ENCODE measurements at places on chromosomes 4 and X. TPM values are rescaled to one million over a fixed set of nuclear protein-coding genes. Genes with fewer than 3 reads are reported as not detected.
A peak's percentile ranks its signal among the peaks of the same experiment; 100 is the strongest.

Gene WAS
- total RNA-seq: 81.6 TPM

DNA sequence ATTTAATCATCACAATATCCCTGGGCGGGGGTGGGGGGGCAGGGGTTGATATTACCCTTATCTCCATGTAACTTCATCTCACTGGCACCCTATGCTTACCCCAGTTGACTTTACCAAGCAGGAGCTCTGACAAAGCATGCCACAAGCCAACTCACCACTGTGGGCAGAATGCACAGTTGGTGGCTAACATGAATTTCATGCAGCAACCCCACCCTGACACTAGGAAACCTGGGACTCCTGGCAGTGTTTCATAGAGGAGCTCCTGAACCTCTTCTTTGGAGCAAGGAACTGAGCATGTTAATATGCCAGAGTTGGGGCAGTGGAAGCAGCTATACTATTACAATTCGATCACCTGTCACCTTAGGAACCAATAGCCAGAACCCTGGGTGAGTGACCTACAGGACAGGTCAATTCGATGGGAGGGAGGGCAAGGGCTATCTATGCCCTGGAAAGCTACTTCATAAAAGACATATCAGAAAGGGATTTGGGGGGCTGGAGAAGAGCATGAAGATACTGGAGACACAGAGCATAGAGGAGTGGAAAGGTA is 97.2 kb upstream of the ACSL4 start:
- DNase-seq: no peak

GRCh38 chr4:172938072-172938829 is 230.4 kb upstream of the GALNT7 start:
- no peak for DNase-seq

- no peak for DNase-seq
Observed at GRCh38 chr4:185591679-185592141, 56.4 kb upstream of the PDLIM3 start.

DNA sequence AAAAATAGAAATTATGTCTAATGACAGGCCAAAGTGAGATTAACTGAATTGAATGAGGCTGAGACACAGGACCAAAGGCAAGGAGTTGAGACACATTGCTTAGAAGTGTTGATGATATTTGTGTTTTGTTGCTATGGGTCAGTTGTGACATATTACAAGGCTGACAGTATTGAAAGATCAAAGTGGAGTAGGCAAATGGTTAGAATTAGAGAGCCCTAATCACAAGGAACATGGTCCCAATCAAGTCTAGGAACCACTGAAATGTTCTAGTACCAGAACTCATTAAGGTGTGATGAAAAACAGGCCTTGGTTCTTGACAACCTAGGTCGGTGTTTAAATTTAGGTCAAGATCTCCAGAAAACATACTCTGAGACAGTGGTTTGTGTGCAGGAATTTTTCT is 896.3 kb upstream of the HS3ST1 start:
- no peak for DNase-seq

- no peak for DNase-seq
Observed at GRCh38 chr4:76272073-76272472, 20.6 kb downstream of the FAM47E start.

GRCh38 chrX:53441531-53442321 is 7.6 kb upstream of the HSD17B10 start:
- DNase-seq: peak; percentile 73

DNA sequence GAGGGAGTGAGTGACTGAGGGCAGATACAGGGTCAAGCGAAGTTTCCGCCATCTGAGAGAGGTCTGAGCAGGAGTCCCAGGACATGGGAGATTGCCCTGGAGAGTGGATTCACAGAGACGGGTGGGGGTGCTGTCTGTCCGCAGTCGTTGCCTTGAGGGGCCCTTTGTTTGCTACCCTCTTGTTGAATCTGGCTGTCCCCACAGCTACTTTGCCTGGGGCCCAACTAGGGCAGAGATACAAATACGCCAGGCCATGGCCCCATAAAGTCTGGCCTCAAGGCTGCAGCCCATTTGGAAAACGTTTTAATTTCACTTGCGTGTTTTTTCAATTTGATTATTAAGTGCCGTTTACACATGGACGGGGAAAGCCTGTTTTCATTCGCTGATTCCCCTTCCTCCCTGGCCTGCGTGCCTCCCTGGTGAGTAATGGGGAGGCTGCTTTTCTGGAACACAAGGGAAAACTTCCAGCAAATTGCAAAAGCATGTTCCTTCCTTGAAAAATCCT is 134.4 kb downstream of the SMIM20 start:
- no peak for DNase-seq

Gene ZNF718
- total RNA-seq: 7.4 TPM

Gene ADH7
- total RNA-seq: not detected

Gene MTNR1A
- not detected for total RNA-seq

- no peak for DNase-seq
Observed at GRCh38 chr4:120901731-120902130, 20.8 kb downstream of the PRDM5 start.

GRCh38 chrX:43176686-43177085 is 398.7 kb upstream of the PPP1R2C start:
- no peak for DNase-seq

- no peak for DNase-seq
Observed at GRCh38 chrX:34810364-34810763, 132.2 kb upstream of the FAM47B start.

Gene SMPX
- total RNA-seq: not detected

DNA sequence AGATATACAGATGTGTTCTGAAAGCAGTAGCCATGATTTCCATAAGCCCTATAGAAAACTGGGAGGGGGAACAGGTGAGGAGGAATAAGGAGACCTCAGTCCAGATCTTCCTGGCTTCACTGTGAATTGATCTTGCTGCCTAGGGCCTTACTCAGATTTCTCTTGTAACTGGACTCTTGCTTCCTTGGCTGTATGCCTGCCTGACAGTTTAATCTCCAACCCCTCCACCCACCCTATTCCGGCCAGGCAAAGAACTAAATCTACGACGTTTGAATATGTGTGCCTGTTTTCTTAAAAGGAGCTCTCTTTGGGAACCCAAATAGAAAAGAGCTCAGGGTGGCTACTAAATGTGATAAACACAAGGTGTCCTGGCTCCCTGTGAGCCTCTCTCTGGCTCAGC is 173.0 kb downstream of the GPC3 start:
- DNase-seq: no peak

GRCh38 chr4:94458682-94459081 is 6.9 kb downstream of the PDLIM5 start:
- no peak for DNase-seq

DNA sequence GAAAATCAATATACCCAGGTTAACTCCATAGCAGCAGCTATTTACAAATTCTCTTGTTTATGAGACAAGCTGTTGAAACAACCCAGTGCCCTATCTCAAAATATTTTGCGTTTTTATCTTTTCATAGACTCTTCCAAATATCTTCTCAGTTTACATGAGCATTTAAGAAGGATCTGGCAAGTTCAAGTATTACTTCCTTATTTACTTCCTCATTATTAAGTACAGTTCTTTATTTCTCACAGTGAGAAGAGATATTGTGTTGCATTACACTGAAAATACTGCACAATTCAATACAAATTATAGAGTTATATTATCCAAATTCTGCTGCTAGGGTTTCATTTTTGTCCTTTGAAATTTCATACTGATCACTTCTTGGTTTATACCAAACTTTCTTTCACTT is 43.6 kb upstream of the UCP1 start:
- no peak for DNase-seq

Gene CFP
- total RNA-seq: 2.1 TPM

Gene STEEP1
- 19.2 TPM for total RNA-seq

GRCh38 chrX:38170556-38170955 is 50.1 kb downstream of the SRPX start:
- no peak for DNase-seq

GRCh38 chrX:132957211-132958090 is 978 bp downstream of the HS6ST2 start:
- DNase-seq: peak; percentile 9

DNA sequence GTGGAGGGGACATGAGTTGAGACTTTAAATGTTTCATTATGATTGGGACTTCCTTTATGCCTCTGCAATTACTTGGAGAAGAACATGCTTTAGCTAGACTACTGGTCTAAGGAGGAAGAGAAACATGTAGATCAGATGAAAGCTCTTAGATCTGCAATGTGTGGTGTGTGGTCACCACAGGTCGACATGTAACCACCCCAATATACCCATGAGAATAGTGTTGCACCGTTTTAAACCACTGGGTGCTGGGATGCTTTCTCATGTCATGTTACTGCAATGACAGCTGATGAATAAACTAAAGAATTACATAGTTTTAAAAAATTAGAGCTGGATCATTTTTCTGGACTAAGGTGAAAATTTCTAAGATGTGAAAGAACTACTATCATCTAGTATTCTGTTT is 1039.7 kb downstream of the RAPGEF2 start:
- DNase-seq: no peak

DNA sequence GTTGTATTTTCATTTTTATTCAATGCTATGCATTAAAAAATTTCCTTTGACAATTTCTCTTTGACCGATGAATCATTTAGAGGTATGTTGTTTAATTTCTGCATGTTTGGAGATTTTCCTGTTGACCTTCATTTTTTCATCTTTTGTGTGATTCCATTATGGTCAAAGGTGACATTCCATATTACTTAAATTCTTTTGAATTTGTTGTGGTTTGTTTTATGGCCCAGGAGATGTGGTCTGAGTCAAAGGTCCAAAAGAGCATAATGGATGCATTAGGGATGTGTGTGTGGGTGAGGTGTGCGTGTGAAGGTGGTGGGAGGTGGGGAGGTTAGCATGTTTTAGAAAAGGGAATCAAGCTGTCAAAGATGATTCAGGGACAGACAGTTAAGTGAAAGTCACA is 76.0 kb upstream of the GIMD1 start:
- DNase-seq: no peak
